PC-3 (cell line): ENCODE measurements at places on chromosomes 7 and 10. TPM values are rescaled to one million over a fixed set of nuclear protein-coding genes. Genes with fewer than 3 reads are reported as not detected.

VPS37D gene
- 6.3 and 7.7 TPM in 2 replicates for total RNA-seq

PNLIP gene
- total RNA-seq, result not detected in 2 replicates

GOLGA7B gene
- 0.26 and 0.29 TPM in 2 replicates for total RNA-seq

ASB4 gene
- not detected in 2 replicates for total RNA-seq

BUB3 gene
- total RNA-seq, result 271 and 291 TPM in 2 replicates

CHST12 gene
- total RNA-seq, result 12.2 and 12.9 TPM in 2 replicates
